ENCODE measurements at places on chromosomes 16 and 17.

DNA sequence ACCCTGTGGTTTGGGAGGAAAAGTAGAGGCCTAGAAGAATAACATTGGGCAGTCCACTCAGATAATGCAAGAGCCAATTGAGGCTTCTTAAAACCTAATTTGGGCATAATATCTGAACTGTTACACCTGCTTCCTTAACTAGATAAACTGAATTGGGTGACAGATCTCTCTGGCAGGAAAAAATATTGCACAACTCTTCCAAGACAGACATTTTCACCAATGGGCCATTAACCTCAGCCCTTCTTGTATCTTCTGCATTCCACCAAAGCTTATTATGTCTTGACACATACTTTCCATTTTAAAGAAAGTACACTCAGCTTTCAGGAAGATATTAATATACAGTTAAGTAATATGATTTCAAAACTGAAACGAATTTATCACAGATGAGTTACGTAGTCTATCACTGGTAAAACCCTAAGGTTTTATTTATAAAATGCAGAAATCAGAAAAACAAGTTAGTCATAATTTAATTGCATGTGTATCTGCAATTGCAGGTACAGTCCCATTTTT, 79.9 kb upstream of the MON1B start:
- DNase-seq = no peak

- no peak for DNase-seq
Measured at GRCh38 chr16:83863682-83864081, 35.2 kb upstream of the MLYCD start.

- no peak for DNase-seq
Measured at GRCh38 chr17:8333281-8333680, 6.4 kb upstream of the ODF4 start.

DNA sequence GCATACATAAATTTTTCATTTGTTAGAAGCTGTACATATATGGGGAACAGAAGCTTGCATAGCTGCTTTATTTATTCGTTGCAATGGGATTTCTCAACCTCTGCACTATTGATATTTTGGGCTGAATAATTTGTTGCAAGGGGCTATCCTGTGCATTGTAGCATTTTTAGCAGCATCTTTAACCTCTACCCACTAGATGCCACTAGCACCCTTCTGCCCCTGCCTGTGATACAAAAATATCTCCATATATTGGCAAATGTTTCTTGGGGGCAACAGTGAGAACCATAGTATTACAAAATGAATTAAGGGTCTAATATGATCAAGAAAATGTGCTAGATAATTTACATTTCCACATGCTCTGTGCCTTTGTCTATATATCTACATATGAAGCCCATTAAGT, 1401.0 kb downstream of the CDH11 start:
- no peak for DNase-seq

GRCh38 chr16:81168406-81168805, 70.1 kb upstream of the BCO1 start:
- no peak for DNase-seq

GRCh38 chr17:9729034-9729650, 62.2 kb downstream of the DHRS7C start:
- no peak for DNase-seq

GRCh38 chr16:64621616-64622015, 500.2 kb downstream of the CDH11 start:
- DNase-seq = no peak

GRCh38 chr16:85321509-85322271, 209.4 kb upstream of the CIBAR2 start:
- DNase-seq = peak; percentile 95

- no peak for DNase-seq
Measured at GRCh38 chr16:89576153-89577054, 846 bp downstream of the CPNE7 start.

DNA sequence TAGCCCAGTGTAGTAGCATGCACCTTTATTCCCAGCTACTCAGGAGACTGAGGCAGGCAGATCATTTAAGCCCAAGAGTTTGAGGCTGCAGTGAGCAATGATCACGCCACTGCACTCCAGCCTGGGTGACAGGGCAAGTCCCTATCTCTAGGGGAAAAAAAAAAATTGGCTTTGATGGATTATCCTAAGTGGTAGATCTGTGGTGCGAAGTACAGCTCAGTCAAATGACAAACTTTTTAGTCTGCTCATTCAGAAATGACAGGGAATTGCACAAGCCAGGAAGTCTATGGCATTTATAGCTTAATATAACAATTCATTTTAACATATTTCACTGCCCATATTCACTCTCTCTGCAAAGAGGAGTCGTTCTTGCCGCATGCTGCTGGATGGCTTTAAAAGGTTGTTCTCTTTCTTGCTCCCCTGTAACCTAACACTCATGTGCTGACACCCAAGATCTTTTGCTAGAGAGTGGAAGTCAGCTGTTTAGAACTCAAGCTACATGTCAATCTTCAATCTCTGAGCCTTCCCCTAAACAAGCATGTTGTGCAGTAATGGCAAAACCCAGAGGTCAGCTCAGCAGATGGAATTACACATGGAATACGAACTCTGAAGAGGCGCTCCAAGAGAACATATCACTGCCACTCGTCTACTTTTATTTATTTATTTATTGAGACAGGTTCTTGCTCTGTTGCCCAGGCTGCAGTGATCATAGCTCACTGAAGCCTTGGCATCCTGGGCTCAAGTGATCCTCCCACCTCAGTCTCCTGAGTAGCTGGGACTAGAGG, 32.8 kb downstream of the RNF157 start:
- DNase-seq = no peak

GRCh38 chr16:20899071-20899470, 1.1 kb downstream of the DCUN1D3 start:
- no peak for DNase-seq

DNA sequence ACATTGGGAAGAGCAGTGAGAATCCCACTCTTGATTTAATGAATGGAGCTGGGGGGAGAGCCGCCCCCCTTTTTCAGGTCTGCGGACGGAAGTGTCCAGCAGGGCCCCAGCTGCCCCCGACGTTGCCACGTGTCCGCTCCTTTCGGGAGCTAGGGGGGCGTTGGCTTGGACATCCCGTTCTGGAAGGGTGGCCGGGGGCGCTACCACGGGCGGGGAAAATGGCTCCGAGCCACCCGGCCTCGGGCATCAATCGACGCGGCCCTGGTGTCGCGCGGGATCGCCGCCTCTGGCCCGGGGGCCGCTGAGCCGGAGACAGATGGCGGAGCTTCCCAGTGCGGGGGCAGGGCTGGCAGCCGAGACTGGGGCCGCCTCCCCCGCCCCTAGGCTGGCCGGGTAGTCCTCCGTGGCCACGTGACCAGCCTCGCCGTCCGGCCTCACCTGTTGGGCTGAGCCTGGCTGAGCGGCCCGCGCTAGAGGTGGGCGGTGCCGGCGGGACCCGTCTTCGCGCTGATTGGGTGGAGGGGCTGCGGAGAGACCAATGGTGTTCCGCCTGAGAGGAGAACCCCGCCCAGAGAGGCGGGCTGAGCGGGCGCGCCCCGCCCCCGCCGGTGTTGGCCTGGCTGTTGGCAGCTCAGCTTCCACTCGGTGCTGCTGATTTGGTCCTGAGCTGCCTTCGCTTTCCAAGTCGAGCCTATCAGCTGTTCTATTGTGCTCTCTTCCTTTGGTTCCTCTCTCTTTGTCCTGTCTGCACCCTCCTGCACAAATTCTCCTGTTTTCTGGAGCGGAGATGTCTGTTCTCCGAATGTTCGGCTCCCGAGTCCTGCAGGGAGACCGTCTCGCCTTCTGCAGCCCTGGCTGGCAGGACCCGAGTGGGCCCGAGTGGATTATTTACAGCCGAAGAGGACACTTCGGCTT, 8.3 kb downstream of the HS3ST3B1 start:
- no peak for DNase-seq

DNA sequence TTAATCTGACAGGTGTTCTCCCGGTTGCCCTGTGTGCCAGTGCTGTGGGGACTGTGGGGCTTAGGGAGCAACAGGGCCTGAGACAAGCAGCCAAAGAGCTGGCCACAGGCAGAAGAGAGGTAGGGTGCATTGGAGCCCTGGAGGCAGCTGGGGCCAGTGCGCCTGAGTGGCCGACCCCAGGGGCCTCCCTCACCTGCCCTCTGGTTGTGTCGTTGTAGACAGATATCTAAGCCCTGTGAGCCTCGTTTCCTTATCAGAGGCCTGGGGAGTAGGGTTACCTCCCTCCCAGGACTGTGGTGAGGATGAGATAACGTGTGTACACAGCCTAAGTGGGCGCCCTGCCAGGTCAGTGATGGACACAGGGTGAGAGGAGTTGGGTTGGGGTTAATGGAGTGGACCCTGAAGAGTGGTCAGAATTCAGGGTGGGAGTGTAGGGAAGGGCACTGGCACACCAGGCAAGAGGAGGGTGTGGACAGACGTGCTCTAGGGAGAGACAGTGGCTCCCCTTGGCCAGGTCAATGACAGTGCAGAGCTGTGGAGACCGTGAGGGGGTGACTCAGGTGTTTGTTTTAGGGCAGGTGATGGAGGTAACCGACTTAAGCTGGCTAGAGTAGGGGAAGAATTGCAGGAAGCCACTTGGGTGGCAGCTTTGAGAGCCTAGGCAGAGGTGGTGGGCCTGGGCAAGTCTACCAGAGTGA, 3.4 kb downstream of the NARF start:
- DNase-seq = no peak

DNA sequence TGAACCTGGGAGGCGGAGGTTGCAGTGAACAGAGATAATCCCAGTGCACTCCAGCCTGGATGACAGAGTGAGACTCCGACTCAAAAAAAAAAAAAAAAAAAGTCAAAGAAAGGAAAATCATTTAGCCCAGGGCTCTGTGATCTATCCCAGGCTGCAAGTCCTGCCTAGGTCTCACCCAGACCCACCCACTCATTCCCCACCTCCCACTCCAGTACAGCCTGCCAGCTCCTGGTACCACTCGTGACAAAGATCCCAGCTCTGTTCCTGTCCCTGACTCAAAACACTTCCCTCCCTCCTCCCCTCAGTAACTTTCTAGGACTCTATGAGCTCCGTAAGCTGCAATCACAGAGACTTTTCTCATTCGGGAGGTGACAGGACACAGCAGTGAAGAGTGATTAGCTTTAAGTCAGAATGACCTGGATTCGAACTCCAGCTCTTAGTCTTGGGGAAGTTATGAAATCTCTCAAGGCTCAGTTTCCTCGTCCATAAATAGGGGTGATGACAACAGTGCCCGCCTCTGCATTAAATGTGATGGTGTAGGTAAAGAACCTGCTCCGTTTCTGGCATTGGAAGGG, 28.0 kb upstream of the MRPS23 start:
- DNase-seq = no peak
